Effector memory CD4-positive, alpha-beta T cell (primary cell): ENCODE measurements at places on chromosomes 16 and 17.

DNA sequence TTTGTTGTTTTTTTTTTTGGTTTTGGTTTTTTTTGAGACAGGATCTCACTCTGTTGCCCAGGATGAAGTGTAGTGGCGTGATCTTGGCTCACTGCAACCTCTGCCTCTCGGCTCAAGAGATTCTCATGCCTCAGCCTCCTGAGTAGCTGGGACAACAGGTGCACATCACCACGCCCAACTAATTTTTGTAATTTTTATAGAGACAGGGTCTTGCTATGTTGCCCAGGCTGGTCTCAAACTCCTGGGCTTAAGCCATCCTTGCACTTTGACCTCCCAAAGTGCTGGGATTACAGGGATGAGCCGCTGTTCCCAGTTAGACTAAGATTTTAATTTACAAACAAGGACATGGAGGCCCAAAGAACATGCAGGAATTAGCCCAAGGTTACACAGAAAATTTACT is 91.8 kb upstream of the NOL11 start:
- DNase-seq: no peak

- no peak for DNase-seq
Measured at GRCh38 chr17:62714016-62714777, 86.7 kb downstream of the MRC2 start.

DNA sequence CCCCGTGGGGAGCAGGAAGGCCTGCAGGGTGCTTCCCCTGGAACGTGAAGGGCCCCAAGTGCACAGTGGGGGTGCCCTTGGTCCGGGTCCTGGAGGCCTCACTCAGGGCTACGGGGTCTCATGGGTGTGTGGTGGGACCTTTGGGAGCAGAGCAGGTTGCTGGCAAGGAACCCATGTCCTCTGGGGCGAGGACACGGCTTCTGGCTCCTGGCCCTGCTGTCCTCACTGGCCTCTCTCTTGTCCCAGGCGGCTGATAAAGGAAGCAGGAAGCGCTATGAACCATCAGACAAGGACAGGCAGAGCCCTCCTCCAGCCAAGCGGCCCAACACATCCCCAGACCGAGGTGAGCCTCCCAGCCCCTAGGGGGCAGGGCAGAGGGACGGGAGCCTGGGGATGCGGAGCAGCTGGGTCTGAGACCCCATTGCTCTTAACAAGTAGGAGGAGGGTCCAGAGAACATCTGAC is 9.8 kb upstream of the IL17C start:
- no peak for DNase-seq

- no peak for DNase-seq
Measured at GRCh38 chr16:24070851-24071250, 185.3 kb upstream of the CACNG3 start.

DNA sequence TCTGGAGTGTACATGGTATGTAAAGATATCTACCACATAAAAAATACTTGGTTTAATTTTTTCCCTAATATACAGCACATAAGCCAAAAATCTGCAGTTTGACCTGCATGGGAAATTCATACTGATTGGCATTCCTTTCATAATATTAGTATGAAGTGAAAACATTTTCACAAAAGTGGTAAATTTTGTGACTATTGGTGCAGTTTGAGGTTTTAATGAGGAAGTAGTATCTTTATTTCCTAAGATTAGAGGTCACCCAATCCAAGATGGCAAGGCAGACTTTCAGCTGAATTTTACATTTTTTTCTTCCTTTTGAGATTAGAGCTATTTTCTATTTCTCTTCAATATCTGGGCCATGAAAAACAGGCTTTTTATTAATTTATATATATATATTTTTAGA is 21.2 kb downstream of the METTL9 start:
- no peak for DNase-seq

- DNase-seq: no peak
Measured at GRCh38 chr16:12767897-12768296, 35.8 kb downstream of the CPPED1 start.

- DNase-seq: no peak
Measured at GRCh38 chr17:13939222-13939621, 130.1 kb upstream of the COX10 start.

- no peak for DNase-seq
Measured at GRCh38 chr17:12024327-12024726, 3.6 kb downstream of the MAP2K4 start.

- no peak for DNase-seq
Measured at GRCh38 chr16:83781-84615, 6.0 kb downstream of the MPG start.

DNA sequence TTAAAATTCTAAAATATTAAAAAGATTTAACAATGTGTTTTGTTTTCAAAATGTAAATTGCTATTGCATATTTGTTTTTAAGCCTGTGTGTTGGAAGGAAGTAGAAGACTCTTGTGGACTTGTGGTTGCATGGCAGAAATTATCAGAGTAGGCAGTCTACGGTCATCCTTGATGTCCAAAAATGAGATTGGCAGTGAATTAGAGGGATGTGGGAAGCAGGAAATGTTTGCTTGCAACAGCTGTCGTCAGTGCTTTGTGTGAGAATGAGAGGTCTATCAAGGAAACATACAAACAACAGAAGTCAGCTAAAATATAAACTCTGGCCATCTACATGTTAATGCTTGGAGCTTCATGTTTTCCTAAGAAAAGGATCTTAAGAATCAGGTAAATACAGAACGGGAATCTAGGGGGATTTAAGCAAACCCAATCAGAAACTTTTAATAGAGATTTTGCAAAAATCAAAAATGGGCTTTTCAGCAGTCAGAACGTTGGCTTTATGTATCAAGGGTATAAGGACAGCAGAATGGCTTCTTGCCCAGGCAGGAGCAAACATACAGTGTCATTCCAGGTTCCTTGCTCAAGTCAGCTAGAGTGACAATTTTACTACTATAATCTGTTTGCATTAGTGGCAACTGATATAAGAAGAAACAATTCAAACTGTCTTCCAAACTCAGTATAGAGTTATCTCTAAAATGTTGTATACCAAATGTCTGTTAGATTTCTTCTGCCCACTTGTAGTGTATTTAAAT is 196.7 kb downstream of the CYB561 start:
- no peak for DNase-seq

DNA sequence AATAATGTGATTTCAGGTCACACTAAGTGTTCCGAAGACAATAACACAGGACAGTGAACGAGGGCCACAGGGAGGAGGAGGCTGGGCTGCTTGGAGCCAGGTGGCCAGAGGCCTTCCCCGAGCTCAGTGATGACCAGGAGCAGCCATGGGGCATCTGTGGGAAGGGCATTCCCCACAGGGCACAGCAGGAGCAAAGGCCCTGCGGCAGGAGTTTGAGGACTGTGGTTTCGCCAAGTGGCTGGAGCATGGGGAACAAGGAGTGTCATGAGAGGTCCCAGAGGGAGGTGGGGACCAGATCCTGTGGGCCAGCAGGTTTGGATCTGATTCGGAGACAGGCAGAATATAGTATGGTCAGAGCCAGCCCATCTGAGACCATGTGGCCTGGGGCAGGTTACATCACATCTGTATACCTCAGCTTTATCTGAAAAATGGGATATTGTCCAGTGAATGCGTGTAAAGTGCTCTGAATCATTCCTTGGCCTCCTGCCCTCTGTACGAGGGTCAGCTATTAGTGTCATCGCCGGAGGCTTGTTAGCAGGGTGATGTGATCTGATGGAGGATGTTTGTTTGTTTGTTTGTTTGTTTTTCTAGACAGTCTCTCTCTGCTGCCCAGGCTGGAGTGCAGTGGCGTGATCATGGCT is 176.8 kb downstream of the KATNIP start:
- no peak for DNase-seq

DNA sequence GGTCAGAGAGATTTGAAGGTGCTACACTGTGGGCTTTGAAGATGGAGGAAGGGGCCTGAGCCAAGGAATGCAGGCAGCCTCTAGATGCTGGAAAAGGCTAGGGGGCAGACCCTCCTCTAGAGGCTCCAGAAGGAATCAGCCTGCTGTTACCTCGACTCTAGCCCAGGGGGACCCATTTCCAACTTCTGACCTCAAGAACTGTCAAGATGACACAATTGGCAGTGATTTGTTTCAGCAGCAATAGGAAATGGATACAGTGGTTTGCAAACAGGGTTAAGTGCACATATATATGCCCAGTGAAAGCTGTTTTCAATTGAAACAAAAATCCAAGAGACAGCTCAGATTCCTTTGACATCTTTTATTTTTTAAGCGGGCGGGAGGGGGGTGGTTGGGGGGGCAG is 3.7 kb upstream of the ZDHHC1 start:
- DNase-seq: no peak

DNA sequence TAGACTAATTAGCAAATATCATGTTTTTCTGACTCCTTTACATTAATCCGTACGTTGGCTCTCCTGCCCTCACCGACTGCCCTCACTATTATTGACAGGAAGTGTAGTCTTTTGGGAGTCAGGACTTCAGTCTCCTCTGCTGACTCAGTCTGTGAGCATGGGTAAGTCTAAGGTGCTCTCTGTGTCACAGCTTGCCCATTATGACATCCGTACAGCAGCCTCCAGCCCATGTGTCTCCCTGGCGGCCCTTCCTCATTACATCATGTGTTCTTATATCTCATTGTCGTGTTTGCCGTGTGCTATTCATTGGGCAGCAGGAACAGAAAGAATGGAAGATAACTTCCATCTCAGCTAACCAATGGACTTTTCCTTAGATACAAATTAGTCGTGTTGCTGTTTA is 77.5 kb downstream of the MRTFB start:
- no peak for DNase-seq

DNA sequence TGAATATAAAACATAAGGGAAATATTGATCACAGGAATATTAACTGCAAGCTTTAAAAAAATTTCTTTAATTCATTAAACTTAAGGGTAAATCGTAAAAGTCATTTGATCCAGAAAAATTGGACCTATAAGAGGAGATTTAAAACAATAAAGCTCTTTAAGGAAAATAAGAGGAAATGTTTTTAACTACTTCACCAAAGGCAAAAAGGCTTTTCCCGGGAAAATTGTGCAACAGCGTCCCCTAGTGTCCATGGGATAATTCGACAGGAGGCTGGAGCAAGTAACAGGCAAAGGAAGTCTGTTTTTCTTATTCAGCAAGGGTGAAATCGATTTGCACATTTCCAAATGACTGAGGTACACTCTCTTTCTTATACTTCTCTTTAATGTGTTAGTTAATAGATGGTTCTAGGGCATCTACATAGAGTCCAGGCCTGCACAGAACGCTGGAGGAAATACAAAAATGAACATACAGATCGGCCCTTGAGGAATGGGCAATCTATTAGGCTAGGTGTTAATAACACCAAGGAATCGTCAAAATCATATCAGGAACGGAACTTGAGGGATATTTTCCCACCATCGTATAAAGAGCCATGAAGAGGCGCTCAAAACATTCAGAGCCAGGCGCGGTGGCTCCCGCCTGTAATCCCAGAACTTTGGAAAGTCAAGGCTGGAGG is 61.4 kb downstream of the ZNF18 start:
- DNase-seq: no peak

- no peak for DNase-seq
Measured at GRCh38 chr17:50360486-50361115, 12.4 kb downstream of the MRPL27 start.

DNA sequence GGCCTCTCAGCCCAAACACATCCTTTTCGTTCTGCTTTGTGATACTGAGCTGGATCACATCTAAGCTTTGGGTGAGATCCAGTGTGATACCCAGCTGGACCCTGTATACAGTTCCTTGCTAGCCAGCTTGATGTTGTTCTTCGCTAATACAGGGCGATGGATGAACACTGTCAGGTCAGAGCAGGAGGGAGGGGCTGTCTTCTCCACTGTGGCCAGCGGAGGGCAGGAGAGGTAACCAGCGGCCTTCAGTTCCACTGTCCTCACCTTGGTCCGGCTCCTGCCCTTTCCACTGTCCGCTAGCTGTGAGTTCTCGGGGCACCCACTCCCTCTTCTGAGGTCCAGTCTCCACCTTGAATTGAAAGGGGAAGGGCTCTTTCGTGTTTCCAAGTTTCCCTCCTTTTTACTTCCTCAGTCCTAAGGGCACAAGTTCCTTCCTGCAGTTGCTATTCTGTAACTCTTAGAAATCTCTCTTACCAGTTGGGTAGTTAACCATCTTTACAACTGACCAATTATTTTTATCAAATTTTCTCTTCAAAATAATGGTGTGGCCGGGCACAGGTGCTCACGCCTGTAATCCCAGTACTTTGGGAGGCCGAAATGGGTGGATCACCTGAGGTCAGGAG is 3.0 kb upstream of the ZNF213 start:
- DNase-seq: no peak

DNA sequence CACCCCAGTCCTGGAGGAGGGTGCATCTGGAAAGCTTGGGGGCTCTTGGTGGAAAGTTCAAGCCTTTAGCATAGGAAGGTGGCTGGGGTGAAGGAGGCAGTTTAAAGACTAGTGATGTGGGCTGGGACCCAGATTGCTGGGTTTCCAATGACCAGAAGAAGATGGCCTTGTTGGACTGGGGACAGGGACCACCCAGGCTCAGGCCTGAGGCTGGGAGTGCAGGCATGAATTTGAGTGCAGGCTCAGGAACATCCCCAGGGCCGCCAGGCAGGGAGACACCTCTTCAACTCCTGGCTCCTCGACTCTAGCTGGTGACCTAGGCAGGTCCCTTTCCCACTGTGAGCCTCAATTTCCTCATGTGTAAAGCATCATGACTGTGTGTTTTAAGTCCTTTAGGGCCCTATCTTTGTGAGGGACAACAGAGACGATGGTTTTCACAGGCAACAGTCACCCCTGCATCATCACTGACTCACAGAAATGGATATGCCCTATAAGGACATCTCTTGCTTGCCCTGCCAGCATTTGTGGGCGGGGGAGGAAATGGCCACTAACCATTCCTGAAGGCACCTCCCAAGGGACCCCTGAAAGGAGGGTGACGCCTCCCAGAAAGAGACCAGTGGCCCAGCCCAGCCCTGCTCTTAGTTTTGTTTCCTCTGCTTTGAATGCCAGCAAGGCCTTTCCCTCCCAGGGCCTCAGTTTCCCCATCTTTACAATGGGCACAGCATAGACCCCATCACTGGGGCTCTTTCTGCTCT is 11.1 kb downstream of the NLRC5 start:
- no peak for DNase-seq
